Epithelial cell of alveolus of lung (primary cell): ENCODE measurements at places on chromosomes 3 and 15. TPM values are rescaled to one million over a fixed set of nuclear protein-coding genes. Genes with fewer than 3 reads are reported as not detected.

Gene CTXND1
- 1.1 TPM in 1 of 2 replicates, not detected in the other for total RNA-seq

Gene ERICH6
- total RNA-seq: 0.48 TPM in 1 of 2 replicates, not detected in the other

Gene SMCO1
- total RNA-seq: not detected in 2 replicates

Gene OR5K1
- not detected in 2 replicates for total RNA-seq

Gene SEC22A
- total RNA-seq: 32.3 and 47.1 TPM in 2 replicates
